ENCODE measurements at places on chromosomes 12 and 14. TPM values are rescaled to one million over a fixed set of nuclear protein-coding genes. Genes with fewer than 3 reads are reported as not detected.

GRCh38 chr14:61838661-61839245 is 76.5 kb downstream of the SNAPC1 start:
- H3K27me3 ChIP-seq, result no peaks in the 10 kb centered on the region
- H3K4me3 ChIP-seq, result no peak overlapping the region
- peaks cover 15% of the 10 kb centered on the region for H3K4me1 ChIP-seq

Gene EIF2S3B
- 4.9 TPM for total RNA-seq

DNA sequence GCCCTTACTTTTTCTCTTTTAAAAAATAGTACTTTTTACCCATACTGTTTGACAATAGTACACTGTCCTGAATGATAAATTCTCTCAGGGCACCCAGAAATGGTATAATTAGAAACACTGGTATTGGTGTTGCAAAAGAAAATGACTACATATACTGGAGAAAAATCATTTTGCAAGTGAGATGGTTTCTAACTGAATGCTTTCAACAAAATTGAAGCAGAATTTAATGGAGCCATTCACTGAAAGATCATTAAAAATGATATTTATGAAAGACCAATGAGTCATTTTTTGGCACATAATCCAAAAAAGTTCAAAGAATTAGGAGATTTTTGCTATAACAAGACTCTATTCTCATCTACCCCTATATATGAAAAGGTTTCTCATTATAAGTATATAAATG is 68.8 kb downstream of the TMTC1 start:
- H3K27me3 ChIP-seq, result no peaks in the 10 kb centered on the region
- no peaks in the 10 kb centered on the region for H3K4me1 ChIP-seq
- H3K27ac ChIP-seq, result no peak overlapping the region
- DNase-seq, result no peak

Gene AMN1
- total RNA-seq, result 5.7 TPM

Gene RNU4-1
- total RNA-seq, result not detected

GRCh38 chr12:54038871-54039414 is 6.1 kb downstream of the HOXC5 start:
- no peak overlapping the region for H3K4me3 ChIP-seq
- H3K36me3 ChIP-seq, result no peaks in the 10 kb centered on the region
- H3K27me3 ChIP-seq, result no peaks in the 10 kb centered on the region
- H3K27ac ChIP-seq, result no peak overlapping the region

DNA sequence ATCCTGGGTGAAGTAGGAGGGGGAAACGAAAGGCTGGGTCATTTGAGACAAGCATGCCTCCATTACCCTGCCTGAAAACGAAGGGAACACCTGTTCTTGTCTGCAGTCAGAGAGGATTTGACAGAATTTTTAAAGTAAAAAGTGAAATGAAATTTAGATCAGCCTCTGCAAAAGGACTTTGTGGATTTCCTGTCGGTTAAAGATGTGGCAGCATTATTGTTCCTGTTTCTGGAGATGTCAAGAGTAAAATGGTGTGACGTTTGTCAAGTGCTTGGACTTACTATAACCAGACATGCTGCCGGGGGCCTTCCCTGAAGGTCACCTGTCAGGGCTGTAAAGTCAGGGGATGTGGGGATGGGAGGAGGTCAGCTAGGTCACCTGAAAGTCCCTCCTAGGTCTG is 32.0 kb downstream of the NRXN3 start:
- no peaks in the 10 kb centered on the region for H3K36me3 ChIP-seq
- no peak overlapping the region for H3K4me3 ChIP-seq
- H3K27ac ChIP-seq, result no peak overlapping the region
- no peak for DNase-seq

Gene YLPM1
- total RNA-seq, result 40.0 TPM

Gene CLMN
- total RNA-seq, result 0.76 TPM

DNA sequence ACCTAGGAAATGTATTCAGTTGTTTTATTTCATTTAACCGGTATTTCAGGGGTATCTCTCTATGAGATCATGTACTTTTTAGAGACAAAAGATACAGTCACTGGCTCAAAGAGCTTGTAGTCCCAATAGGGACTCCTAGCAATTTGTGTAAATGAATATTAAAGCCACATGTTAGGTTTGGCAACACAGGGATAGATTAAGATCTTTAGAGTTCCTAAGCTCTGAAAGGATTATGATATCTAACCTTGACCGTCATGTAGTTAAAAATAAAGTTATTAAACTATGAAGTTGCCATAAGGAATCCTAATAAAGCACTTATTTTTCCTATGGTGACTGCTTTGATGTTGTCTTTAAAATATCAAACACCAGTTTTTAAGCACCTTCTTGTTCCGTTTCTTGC is 100.4 kb upstream of the FGD4 start:
- peak; percentile 56 for DNase-seq
- H3K4me3 ChIP-seq, result no peak overlapping the region
- H3K36me3 ChIP-seq, result peaks cover 7% of the 10 kb centered on the region
- no peaks in the 10 kb centered on the region for H3K4me1 ChIP-seq
- H3K27me3 ChIP-seq, result no peaks in the 10 kb centered on the region

DNA sequence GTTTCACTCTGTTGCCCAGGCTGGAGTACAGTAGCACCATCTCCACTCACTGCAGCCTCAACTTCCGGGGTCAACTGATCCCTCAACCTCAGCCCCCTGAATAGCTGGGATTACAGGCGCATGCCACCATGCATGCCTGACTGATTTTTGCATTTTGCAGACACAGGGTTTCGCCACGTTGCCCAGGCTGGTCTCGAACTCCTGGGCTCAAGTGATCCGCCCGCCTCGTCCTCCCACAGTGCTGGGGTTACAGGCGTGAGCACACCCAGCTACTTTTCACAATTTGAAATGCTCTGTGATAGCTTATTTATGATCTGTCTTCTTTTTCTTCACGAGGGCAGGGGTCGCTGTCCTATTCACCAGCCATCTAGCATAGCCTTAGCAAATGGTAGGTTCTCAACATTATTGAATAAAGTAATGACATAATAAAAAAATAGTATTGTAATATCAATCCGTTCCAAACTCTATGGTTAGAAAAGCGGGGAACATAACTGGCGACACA is 477 bp upstream of the DDX47 start:
- no peak for DNase-seq
- peaks cover 29% of the 10 kb centered on the region for H3K36me3 ChIP-seq
- peak overlapping the region; percentile 98 for H3K4me3 ChIP-seq
- H3K27ac ChIP-seq, result no peak overlapping the region
- H3K4me1 ChIP-seq, result peaks cover 46% of the 10 kb centered on the region

DNA sequence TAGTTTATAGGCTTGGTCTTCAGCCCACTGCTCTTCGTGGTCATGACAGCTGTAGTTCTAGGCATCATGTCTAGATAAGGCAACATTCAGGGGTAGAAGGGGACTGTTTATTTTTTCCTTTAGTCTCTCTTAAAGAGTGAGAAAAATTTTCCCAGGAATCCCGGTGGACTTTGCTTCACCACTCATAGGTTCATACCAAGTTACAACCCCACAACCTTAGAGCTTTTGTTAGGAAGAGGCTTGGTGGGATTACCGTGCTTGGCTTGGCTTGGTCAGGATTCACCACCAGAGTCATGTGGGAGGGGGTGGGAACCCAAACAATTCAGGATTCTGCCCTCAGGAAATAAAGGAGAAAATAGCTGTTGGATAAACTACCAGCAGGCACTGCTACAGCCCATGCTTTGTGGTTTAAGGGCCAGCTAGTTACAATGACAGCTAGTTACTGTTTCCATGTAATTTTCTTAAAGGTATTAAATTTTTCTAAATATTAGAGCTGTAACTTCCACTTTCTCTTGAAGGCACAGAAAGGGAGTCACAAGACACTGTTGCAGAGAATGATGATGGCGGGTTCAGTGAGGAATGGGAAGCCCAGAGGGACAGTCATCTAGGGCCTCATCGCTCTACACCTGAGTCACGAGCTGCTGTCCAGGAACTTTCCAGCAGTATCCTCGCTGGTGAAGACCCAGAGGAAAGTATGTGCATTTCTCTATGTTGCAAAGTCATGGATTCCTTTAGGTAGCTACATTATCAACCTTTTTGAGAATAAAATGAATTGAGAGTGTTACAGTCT is 25.9 kb upstream of the PAPLN start:
- H3K27ac ChIP-seq, result no peak overlapping the region
- H3K4me3 ChIP-seq, result no peak overlapping the region
- no peak for DNase-seq
- peaks cover 38% of the 10 kb centered on the region for H3K36me3 ChIP-seq

- H3K36me3 ChIP-seq, result no peaks in the 10 kb centered on the region
- DNase-seq, result no peak
- no peaks in the 10 kb centered on the region for H3K27me3 ChIP-seq
- no peak overlapping the region for H3K4me3 ChIP-seq
- H3K27ac ChIP-seq, result no peak overlapping the region
- H3K4me1 ChIP-seq, result peaks cover 7% of the 10 kb centered on the region
These were observed 11.5 kb downstream of the CHGA start for GRCh38 chr14:92934196-92935085.

DNA sequence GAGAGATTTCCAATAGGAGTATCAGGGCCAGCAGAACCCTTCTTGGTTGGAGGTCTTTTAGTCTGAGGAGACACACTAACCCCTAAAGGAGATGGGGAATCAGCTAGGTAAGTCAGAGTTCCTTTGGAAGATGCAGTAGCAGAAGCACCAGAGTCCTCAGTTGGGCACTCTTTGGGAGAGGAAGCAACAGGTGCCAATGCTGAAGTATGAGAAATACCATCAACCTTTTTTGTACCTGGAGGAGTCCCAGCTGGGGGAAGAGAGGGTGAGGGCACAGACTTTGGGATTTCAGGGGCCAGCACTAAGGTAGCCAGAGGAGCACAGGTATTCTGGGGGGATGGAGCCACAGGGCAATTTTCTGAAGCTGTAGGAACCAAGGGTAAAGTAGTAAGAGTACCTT is 6.0 kb downstream of the NACA start:
- no peak for DNase-seq
- H3K4me3 ChIP-seq, result no peak overlapping the region
- H3K27ac ChIP-seq, result no peak overlapping the region
- H3K4me1 ChIP-seq, result peaks cover 30% of the 10 kb centered on the region

DNA sequence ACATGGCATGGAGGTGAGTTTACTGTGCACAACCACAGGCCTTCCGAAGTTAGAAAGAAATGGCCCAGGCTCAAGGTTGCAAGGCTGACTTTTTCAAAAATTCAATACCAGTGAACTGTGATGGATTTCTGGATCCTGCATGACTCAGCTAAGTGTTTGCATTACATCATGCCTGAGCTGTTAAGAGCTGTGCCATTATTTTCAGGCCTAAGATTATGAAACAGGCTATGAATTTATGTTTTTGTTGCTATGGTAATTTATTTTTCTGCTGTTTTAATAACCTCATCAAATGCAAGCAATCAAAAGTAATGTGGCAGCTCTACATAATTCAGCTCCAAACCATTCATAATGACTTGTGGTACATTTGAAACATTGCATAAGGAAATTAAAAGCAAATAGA is 457.7 kb upstream of the TMEM132C start:
- H3K36me3 ChIP-seq, result no peaks in the 10 kb centered on the region
- peaks cover 32% of the 10 kb centered on the region for H3K4me1 ChIP-seq
- 0 out of 2 replicates have a peak overlapping the region, but pooled peaks have one; percentile 11 for H3K4me3 ChIP-seq
- H3K27ac ChIP-seq, result peak overlapping the region; percentile 97

GRCh38 chr14:103123634-103124500 is 606 bp downstream of the TNFAIP2 start:
- H3K27ac ChIP-seq, result no peak overlapping the region
- H3K4me3 ChIP-seq, result peak overlapping the region; percentile 64
- peak; percentile 76 for DNase-seq
- H3K36me3 ChIP-seq, result no peaks in the 10 kb centered on the region
- no peaks in the 10 kb centered on the region for H3K4me1 ChIP-seq

Gene PCK2
- total RNA-seq, result 84.3 TPM

DNA sequence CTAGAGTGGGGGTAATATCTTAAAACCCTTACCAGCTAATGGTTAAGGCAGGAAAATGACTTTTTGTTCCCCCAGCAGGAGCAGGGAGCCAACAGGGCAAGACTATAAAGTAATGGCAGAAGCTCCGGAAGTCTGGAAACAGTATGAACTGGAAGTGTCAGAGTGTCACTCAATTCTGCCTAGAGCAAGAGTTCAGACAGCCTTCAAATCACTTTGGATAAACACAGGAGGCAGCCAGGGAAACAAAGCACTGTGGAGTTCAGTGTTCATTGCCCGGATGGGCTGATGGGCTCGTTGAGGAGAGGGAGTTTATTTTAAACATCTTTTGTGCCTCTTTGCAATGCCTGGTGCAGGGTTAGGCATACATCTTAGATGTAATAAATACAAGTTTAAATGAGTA is 16.5 kb upstream of the DYRK2 start:
- no peak overlapping the region for H3K27ac ChIP-seq
- no peaks in the 10 kb centered on the region for H3K27me3 ChIP-seq
- no peaks in the 10 kb centered on the region for H3K4me1 ChIP-seq
- no peak for DNase-seq
- H3K36me3 ChIP-seq, result no peaks in the 10 kb centered on the region

GRCh38 chr12:132205271-132206045 is 61.2 kb downstream of the NOC4L start:
- H3K27me3 ChIP-seq, result peaks cover 24% of the 10 kb centered on the region
- no peak overlapping the region for H3K27ac ChIP-seq
- DNase-seq, result peak; percentile 52
- peaks cover 12% of the 10 kb centered on the region for H3K4me1 ChIP-seq
- H3K36me3 ChIP-seq, result no peaks in the 10 kb centered on the region

Gene KRT1
- not detected for total RNA-seq

DNA sequence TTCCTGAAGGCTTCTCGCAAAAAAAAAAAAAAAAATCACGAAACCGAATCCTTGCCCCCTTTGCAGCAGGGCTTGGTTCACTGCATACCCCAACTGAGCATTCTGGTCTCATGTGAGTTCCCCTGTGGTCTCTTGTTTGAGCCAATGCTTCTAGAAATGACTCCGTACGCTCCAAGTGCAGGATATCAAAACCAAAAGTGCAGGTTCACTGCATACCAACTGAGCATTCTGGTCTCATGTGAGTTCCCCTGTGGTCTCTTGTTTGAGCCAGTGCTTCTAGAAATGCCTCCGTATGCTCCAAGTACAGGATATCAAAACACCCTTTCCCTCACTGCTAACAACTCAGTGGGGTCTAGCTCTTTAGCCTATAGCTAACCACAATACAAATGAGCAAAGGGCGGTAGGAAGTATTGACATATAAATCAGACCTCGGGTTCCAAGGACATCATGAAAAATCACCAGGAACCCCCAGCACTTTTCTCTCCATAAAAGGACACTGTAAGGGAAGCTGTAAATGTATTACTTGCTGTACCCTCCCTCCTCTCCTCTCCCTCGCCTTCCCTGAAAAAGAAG is 206.3 kb upstream of the NOS1 start:
- no peaks in the 10 kb centered on the region for H3K4me1 ChIP-seq
- no peak overlapping the region for H3K4me3 ChIP-seq
- no peak overlapping the region for H3K27ac ChIP-seq
- H3K27me3 ChIP-seq, result no peaks in the 10 kb centered on the region
- H3K36me3 ChIP-seq, result no peaks in the 10 kb centered on the region
- DNase-seq, result no peak
